H9 (cell line): ENCODE measurements at places on chromosomes 11 and 22. TPM values are rescaled to one million over a fixed set of nuclear protein-coding genes. Genes with fewer than 3 reads are reported as not detected.

GRCh38 chr11:1237128-1237580 lies 14.3 kb downstream of the MUC5B start:
- DNase-seq = no peak

GRCh38 chr11:62649486-62649885 lies 3.1 kb upstream of the GANAB start:
- no peak for DNase-seq

GRCh38 chr11:66505276-66505816 lies 5.1 kb upstream of the BBS1 start:
- no peak for DNase-seq

GRCh38 chr11:107359701-107360100 lies 97.9 kb downstream of the CWF19L2 start:
- DNase-seq = no peak

DNA sequence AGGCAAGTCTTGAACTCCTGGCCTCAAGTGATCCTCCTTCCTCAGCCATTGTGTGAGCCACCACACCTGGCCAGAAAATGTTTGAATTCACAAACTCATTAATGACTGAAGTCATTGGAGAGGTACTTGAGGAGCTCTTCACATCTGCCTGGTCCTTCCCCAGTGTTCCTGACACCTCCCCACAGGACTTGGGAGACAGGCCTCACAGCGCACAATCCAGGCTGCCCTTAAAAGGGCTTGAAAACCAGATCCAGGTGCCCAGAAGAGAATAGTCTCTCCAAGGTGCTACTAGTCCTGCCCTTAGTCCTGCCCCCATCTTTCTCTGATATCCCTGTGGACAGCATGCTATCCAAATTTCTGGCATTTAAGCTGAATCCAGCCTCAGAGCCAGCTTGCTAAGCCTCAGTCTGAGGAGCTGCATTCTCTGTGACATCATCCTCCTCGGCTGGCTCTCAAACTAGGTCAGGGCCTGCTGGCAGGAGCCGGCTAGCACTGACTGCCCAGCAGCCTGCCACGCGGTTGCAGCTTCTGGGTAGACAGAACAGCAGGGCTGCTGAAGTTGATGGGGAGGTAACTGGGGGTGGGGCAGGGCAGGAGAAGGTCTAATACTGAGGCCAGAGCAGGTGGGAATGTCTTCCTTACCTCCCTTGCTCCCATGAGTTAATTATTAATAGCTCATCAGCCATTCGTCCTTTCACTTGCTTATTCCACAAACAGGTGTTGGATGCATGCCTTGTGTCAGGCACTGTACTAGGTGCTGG lies 35.3 kb upstream of the NECTIN1 start:
- DNase-seq = no peak

- DNase-seq = no peak
Measured at GRCh38 chr11:111408789-111409727, 30.0 kb upstream of the POU2AF1 start.

- peak; percentile 40 for DNase-seq
Measured at GRCh38 chr11:73784080-73784634, 3.5 kb upstream of the MRPL48 start.

- no peak for DNase-seq
Measured at GRCh38 chr11:71212871-71213559, 39.4 kb downstream of the SHANK2 start.

DNA sequence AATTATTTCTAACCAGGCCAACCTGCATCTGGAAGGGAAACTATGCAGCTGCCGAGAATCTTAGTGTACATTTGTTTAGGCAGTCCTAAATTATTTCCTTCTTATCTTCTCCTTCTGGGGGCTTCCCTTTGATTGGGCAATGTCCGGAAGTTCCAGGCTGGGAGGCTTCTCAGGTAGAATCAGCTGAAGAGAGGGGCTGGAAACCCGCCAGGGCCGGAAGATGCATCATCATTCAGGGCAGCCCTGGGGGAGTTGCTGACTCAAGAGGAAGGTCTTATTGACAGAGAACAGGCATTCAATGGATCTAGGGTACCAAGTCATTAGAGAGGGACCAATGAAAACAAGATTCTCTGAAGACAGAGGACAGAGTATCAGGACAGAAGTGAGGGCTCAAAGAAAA lies 150.7 kb downstream of the BLID start:
- no peak for DNase-seq

DNA sequence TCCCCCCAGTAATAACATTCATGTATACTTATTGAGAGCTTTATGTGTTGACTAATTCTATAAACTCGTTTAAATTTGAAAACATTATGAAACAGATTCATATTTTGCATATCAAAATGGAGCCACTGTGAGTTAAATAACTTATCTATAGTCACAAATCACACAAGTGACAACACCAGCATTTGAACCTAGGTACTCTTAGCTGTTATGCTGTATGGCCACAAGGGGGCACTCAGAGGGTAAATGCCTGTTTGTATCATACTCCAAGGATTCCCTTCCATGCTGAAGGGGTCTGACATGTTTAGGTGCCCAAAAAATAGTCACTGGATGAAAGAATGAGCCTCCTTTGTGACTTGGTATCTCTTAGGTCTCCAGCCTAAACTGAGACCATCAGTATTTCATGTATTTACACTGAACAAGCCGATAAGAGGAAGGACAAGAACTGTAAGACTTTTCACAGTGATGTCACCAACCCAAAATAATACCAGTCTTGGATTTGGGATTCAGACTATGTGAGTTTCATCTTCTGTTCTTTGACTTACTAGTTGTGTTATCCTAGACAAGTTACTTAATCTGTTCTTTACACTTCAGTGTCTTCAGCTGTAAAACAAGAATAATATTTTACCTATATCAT lies 12.2 kb upstream of the OR52D1 start:
- DNase-seq = peak; percentile 56

DNA sequence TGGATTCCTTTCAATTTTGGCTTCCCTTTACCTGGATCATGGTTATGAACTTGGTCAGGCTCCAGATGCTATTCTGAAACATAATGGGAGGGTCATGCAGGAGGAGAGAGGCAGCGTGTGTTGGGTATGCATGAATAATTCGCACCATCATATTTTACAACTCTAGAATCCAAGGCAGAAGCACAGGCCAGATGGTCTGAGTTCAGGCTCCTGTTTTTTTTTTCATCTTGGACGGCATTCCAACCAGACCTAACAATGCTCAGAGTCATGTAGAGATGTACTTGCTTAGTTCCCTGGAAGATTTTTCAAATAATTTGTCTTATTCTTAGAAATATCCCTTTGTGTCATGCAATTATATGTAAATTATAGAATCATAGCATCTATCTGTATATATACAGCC lies 393.5 kb downstream of the JRKL start:
- DNase-seq = no peak

GRCh38 chr22:45323695-45324094 lies 14.0 kb downstream of the FAM118A start:
- DNase-seq = no peak

DNA sequence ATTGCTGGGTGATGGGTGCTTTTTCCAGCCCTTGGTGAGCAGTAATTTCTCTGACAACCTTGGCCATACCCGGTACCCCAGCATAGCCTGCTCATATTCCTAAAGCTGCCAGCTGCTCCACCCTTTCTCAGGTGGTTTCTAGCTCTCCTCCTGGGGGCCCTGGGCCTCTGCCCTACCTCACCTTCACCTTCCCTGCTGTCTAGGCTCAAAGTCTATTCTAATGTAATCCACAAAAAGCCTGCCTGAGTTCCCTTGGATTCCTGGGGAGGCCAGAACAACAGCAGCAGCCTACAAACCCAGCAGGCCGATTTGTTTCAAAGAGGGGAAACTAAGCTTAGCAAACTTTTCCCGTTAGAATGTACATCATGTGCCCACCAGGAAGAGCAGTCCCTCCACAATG lies 117.6 kb downstream of the DSCAML1 start:
- DNase-seq = no peak

DNA sequence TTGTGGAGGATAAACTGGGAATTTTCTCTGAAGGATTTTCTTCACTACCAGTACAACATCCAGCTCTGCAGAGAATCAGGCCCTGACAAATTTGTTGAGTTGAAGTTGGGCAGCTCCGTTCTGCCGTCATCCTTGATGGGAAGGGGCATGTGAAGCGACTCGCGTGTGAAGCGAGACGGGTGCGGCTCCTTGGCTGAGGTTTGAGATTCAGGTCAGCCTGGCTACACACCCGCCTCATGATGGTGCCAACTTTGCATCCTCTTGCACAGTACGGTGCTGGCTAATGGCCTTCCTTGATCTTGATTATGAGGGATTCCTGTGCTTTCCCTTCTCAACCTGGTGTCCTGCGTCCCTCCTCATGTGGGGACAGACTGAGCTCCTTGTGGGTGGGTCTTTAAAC lies 19.7 kb upstream of the CDC42EP2 start:
- no peak for DNase-seq

DNA sequence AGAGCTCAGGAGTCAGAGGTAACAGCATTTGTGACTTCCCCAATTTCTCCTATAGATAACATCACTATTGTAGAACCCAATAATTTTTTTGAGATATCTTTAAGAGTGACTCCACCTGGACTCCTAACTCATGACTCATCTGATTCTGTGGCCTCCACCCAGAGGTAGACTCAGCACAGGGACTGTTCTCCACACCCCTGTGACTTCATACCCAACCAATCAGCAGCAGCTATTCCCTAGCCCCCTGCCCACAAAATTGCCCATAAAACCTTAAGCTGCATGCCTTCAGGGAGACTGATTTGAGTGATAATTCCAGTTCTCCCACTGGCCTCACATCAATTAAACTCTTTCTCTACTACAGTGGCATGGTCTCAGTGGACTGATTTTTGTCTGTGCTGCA lies 475.4 kb upstream of the FAT3 start:
- no peak for DNase-seq

DNA sequence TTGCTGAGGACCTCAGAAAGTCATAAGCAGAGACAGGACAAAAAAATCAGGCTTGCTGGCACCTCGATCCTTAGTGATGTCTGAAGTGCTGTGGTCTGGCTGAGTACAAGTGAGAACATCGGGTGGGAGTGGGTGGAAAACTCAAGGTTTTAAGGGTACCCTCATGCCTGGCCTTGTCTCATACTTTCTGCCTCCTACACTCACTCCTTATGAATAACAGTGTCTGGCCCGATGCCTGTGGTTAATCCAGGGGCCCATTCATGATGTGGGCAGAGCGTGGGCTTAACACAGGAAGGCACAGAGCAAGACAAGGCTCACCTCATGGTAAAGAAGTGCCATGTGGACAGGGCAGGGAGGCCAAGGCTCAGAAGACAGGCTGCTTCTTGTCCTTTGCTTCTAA lies 11.0 kb upstream of the UCP3 start:
- no peak for DNase-seq

GRCh38 chr22:28450109-28450508 lies 229.5 kb downstream of the TTC28 start:
- DNase-seq = no peak

DNA sequence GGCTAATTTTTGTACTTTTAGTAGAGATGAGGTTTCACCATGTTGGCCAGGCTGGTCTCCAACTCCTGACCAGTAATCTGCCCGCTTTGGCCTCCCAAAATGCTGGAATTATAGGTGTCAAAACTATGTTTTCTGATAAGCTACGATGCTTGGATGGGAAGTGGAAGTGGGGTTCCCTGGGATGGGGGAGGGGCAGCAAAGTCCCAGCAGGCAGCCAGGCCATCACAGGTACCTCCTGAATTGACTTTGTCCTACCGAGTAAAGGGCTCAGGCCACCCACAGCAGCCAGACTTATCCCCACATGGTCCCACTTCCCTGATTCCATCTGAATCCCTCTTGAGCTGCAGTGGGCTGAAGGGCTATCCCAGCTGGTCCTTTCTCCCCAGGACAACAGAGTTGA lies 6.9 kb downstream of the FTH1 start:
- no peak for DNase-seq

DNA sequence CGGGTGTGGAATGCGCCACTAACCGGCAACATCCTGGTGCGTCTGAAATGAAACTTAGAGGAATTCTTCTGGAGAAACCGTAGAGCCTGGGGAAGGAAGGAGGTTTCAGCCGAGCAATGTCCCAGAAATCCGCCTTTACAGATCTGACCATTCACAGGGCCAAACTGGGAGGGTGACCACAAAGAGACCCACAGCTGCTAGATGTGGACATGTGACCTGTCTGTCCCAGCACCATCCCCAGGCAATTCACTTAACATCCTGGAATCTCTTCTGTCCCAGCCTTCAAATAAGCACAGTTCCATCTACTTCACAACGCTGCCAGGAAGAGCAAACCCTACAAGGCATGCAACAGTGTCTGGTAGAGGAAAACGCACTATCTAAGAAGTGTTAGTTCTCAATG lies 9.8 kb downstream of the MCAT start:
- DNase-seq = no peak

DNA sequence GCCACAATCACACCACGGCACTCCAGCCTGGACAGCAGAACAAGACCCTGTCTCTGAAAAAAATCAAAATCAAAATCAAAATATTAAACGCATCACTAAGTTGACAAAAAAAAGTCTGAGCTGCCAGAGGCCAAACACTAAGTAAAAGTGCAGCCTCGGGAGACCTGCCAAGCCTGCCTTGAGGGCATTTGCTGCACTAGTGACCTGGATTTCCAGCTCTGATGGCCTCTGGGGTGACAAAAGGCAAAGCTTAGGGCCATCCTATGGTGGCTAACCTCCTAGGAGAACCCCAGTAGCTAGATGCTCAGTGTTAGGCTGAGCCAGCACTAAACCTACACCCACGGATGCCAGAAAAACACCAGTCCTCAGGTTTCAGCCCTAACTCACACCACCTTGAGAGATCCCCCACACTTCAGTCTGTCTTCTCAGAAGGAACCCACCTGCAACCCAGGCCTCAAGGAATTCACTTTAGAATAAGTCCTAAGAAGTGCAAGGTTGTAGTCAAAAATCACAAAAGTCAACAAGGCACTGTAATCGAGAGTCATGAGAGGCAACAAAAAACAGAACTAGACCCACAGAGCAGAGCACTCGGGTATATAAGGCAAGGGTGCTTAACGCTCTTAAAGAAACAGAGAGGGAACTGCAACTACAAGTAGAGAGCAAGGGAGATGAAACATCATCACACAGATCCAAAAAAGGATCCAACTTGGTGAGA lies 28.6 kb downstream of the GNB1L start:
- DNase-seq = no peak

GRCh38 chr11:130806746-130807145 lies 109.5 kb downstream of the SNX19 start:
- no peak for DNase-seq

DNA sequence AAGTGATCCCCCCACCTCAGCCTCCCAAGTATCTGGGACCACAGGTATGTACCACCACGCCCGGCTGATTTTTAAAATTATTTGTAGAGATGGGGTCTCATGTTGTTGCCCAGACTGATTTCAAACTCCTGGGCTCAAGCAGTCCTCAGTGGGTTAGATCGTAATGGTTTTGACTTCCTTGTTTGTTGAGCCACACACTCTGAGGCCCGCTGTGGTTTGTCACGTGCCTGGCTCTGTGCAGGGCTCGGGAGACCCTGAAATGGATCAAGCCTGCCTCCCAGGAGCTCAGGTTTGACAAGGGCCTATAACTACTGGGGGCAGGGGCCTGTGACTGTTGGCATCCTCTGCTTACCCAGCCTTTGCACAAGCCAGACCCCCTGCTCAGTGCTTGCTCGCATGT lies 68.1 kb downstream of the MPPED1 start:
- no peak for DNase-seq

Gene OR5W2
- not detected in 2 replicates for total RNA-seq

Gene ZC3H7B
- 67.0 and 69.3 TPM in 2 replicates for total RNA-seq

Gene ZBTB16
- total RNA-seq = not detected in 2 replicates

Gene KCNJ5
- total RNA-seq = 0.04 and 0.11 TPM in 2 replicates

Gene OR2AG1
- total RNA-seq = not detected in 2 replicates

Gene CDKN1C
- total RNA-seq = 15.4 and 17.8 TPM in 2 replicates

Gene ZNF408
- 16.6 and 16.9 TPM in 2 replicates for total RNA-seq

Gene OR9I1
- not detected in 2 replicates for total RNA-seq

Gene NRXN2
- total RNA-seq = 3.9 and 4.8 TPM in 2 replicates

Gene MPEG1
- total RNA-seq = not detected in 2 replicates

Gene BDNF
- 2.6 and 2.7 TPM in 2 replicates for total RNA-seq
